Pancreas (tissue), 10 donors: ENCODE measurements at places on chromosomes 1 and 21. TPM values are rescaled to one million over a fixed set of nuclear protein-coding genes. Genes with fewer than 3 reads are reported as not detected.

- no peak for DNase-seq
- no peaks in the 10 kb centered on the region for H3K36me3 ChIP-seq
- H3K27me3 ChIP-seq = no peaks in the 10 kb centered on the region
- H3K4me3 ChIP-seq = no peak overlapping the region
- H3K4me1 ChIP-seq = no peaks in the 10 kb centered on the region
- no peak overlapping the region for H3K27ac ChIP-seq
These were observed 51.1 kb upstream of the IGSF21 start for GRCh38 chr1:18056545-18056944.

GRCh38 chr1:8274352-8274751 lies 43.6 kb upstream of the SLC45A1 start:
- no peaks in the 10 kb centered on the region for H3K4me1 ChIP-seq
- no peak for DNase-seq
- H3K27ac ChIP-seq = peak overlapping the region; percentile 66
- no peaks in the 10 kb centered on the region for H3K36me3 ChIP-seq
- H3K27me3 ChIP-seq = no peaks in the 10 kb centered on the region

GRCh38 chr1:41773842-41774241 lies 144.9 kb downstream of the HIVEP3 start:
- H3K4me3 ChIP-seq = no peak overlapping the region
- no peaks in the 10 kb centered on the region for H3K36me3 ChIP-seq
- peaks cover 12% of the 10 kb centered on the region for H3K4me1 ChIP-seq
- no peaks in the 10 kb centered on the region for H3K27me3 ChIP-seq

DNA sequence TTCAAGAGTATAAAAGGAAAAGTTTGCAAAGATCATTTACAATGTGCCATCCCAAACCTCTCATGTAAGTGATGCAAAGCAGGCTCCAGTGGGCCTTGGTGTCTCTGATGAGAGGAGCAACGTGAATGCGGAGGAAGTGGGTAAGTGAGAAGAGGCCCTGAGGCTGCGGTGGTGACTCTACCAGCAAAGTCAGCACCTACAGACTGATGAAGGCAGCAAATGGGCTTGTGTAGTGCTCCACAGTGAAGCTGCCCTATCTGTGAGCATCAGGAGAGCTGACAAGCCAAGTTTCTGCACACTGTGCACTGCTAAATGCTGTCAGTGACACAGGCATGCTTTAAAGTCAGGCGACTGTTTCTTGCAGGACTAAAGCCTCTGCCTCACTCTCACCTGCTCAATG lies 15.6 kb upstream of the RAP1A start:
- H3K36me3 ChIP-seq = no peaks in the 10 kb centered on the region
- H3K4me3 ChIP-seq = no peak overlapping the region
- DNase-seq = no peak
- no peaks in the 10 kb centered on the region for H3K4me1 ChIP-seq
- H3K27me3 ChIP-seq = no peaks in the 10 kb centered on the region
- no peak overlapping the region for H3K27ac ChIP-seq

DNA sequence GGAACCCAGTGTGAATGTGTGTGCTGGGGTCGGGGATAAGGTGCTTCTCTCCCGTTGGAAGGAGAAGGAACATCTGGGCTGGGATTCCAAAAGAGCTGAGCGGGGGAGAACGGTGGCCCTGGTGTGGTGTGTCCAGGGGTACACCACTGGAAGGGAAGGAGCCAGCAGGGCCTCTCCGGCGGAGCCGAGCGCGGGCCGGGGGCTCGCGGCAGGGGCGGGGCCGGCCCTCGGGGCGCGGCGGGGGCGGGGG lies 231 bp upstream of the RPS6KA1 start:
- DNase-seq = no peak
- peak overlapping the region; percentile 78 for H3K27ac ChIP-seq
- peak overlapping the region; percentile 83 for H3K4me3 ChIP-seq
- H3K27me3 ChIP-seq = no peaks in the 10 kb centered on the region
- H3K36me3 ChIP-seq = no peaks in the 10 kb centered on the region

DNA sequence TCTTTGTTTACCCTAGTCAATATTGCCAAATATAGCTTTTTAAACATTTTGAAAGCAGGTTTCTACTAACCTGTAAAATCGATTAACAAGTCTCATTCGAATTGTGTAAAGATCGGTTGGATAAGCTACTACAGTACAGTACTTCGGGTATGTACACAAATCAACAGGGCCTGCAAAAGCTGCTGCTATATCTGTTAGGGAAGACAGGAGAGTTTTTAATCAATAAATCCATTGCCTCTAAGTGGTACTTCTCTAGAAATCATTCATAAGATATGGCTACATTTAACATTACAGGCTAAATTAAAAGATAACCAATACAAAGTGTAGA lies 34.8 kb upstream of the PSMG1 start:
- H3K4me3 ChIP-seq = no peak overlapping the region
- DNase-seq = no peak
- no peaks in the 10 kb centered on the region for H3K4me1 ChIP-seq

DNA sequence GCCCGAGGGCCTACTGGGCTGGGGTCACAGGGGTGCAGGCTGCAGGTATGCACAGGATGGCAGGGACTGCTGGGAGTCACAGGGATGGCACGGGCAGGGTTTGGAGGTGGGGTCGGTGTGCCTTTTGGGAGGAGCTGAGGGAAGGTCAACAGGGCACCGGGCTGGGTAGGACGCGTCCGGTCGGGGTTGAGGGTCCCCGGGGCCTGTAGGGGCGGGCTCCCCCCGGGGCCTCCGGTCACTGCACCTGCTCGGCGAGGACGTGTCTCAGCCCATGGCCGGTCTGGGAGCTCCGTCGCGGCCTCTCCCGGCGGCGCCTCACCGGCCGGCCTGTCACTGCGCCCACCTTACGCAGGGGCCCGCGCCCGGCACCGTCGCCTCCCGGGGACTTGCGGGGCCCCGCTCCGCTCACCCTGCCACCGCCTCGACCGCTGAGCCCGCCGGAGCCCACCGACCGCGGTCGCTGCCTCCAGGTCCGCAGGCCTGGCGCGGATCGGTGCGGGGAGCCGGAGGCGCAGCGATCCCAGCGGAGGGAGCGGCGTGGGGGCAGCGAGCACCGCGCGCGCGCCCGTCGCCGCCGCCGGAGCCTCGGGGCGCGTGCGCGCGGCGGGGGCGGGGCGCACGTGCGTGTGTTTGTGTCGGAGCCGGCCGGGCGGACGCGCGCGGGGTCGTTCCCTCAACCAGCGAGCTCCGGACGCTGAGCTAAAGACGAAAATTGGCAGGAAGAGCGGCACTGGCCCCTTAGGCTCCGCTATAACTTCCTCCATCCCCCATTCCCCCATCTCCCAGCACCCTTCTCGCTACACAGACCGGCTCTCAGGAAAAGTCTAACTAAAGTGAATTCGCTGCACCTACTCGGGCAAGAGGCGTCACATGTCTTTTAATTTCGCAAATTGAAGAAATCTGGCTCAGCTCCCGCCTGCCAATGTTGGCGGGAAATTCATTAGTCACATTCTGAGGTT lies at the start of gene AMIGO1:
Gene AMIGO1, minus strand, starts transcription at position 552 of the 959 bp plus-strand sequence. CDS start 815 bp downstream, outside the sequence.
- no peaks in the 10 kb centered on the region for H3K36me3 ChIP-seq
- peak; percentile 57 for DNase-seq
- H3K27ac ChIP-seq = no peak within 1 kb of the TSS
- no peaks in the 10 kb centered on the region for H3K27me3 ChIP-seq

GRCh38 chr21:27268290-27268689 lies 301.4 kb upstream of the ADAMTS5 start:
- no peak for DNase-seq
- no peak overlapping the region for H3K4me3 ChIP-seq
- H3K27me3 ChIP-seq = no peaks in the 10 kb centered on the region
- H3K27ac ChIP-seq = no peak overlapping the region
- H3K4me1 ChIP-seq = no peaks in the 10 kb centered on the region
- H3K36me3 ChIP-seq = no peaks in the 10 kb centered on the region

Gene MARCKSL1
- total RNA-seq = 49.5 TPM

Gene HPCAL4
- 7.8 TPM for total RNA-seq

Gene SDC3
- 13.7 TPM for total RNA-seq

Gene CXADR
- total RNA-seq = 20.8 TPM

Gene ESPN
- total RNA-seq = 0.31 TPM

Gene AMY1C
- 0.12 TPM for total RNA-seq
